ENCODE measurements at places on chromosomes 12 and 14.

DNA sequence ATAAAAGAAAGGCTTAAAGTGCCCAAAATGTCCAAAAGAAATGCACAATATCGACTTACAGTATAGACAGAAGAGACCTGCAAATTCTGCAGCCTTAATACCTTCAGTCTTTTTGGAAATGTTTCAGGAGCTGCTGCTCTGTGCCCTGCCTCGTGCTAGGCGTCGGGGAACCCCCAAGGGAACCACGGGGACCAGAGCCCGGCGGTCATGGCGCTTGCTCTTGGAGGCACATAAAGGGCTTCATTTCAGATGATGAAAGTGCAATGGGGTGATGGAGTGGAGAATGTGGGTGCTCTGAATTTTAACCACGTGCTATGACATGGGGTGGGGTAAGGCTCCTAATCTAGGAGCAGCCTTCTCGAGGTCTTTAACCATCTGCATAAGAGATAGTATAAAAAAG lies 14.8 kb upstream of the AACS start:
- no peak for DNase-seq

DNA sequence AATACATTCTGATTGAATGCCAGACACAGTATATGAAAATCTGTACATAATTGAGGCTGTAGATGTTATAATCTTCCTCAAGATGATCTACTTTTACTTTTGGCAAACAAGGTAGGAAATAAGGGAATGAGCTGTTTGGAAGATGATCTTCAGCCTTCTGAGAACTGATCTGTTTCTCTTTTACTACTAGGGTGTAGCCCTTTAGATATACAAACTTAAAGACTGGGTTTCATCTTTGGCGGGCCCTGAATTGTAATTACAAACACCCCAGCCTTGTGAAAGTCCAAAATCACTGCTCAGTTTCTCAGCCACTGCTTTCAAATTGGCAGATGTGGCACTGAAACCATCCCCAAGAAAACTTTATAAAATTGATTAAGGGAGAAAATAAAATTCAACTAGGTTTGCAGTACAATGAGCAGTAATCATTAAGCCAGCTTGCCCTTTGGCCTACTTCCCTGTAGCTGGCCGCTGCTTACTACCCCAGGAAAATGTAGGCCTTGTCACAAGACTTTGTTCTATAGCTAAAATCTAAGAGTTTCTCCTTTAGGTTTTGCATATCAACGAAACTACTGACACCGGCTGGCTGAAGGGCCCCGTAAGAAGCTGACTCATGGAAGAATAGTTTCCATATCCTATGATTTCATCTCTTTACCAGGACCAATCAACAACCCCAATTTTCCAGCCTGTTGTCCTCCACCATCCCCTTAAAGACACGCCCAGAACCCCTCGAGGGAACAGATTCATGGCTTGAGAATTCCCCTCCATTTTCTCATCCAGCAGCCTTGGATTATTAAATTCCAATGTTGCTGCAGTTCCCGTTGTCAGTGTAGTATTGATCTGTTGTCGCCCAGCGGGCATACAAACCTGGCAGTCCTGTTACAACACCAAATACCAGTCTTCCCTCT lies 210.8 kb downstream of the PCNX1 start:
- DNase-seq, result no peak

DNA sequence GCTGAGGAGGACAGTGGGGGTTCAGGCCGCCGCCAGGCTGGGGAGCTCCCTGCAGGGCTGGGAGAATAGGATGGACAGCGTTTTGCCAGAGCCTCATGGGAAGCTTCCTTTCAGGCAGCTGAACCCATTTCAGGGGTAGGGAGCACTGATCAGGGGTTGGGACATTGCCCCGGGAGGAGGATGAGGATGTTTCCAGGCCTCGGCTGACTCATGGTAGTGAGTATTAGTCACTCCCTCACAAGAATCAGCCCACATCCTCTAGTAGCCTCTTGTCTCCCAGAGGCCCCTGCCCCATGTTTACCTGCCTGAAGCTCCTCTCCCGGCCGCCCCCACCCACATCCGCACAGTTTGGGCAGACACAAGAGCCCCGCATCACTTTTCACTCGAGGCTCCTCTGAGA lies 89.8 kb downstream of the ZFP36L1 start:
- no peak for DNase-seq

DNA sequence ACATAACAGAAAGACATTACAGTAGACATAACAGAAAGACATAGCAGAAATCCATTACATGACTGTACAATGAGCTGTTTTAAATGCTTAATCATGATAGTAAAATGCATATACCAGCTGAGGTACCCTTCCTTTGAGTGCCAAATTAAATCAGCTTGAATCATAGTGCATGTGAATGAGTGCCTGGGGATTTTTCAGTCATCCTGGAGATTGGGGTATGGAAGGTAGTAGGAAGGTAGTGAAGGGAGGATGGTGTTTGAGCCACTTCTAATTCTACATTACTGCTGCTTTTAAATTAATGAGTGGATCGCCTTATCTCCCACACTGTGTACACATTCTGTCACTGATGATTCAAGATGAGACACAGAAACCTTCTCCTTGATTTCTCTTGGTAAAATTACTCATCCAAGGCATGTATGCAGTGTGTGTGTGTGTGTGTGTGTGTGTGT lies 534.2 kb downstream of the LRFN5 start:
- no peak for DNase-seq

- no peak for DNase-seq
These were observed 171.0 kb downstream of the KITLG start for GRCh38 chr12:88409257-88409656.

DNA sequence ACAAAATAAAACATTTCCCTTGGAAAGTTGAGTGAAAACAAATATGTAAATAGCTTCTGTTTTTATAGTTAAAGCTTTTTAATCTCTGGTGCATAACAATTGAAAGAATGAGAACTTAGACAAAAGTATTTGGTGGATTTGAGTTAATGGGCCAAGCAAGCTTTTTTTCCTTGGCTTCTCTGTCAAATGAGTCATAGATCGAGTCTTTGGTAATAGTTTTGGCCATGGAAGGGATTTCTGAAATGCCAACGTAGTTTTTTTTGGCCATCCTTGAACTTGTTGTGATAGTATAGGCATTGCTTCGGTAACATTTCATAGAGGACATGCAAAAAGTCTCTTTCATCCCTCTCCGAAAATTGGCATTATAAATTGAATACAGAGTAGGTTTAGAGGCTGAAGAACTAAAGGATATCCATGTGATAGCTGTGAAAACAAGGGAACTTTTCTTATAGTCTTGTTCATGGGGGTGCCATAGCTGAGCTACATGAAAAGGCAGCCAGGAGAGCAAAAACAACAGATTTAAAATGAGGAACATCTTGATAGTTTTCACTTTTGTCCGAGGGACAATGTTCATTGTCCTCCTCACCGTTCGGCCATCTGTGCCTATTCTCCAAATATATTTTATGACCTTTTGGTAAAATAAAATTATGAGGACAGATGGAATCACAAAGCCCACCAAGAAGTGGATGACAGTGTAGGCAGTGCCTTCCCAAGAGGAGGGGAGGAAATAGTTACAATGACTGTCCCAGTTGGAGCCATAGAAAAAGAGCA lies 34.7 kb downstream of the GPR19 start:
- DNase-seq, result no peak

- DNase-seq, result no peak
These were observed 20.0 kb upstream of the TCP11L2 start for GRCh38 chr12:106282457-106283097.

- DNase-seq, result no peak
These were observed 17.3 kb downstream of the BAZ1A start for GRCh38 chr14:34857689-34858449.

All from cortex of kidney (tissue), 1 donor.